SK-N-SH treated with all-trans-retinoic acid at 6 μM for 48 hours (cell line): ENCODE measurements at places on chromosomes 6 and 20.

- peak; percentile 59 for ATAC-seq
These were observed 589.4 kb downstream of the RFPL4B start for GRCh38 chr6:112936504-112936903.

DNA sequence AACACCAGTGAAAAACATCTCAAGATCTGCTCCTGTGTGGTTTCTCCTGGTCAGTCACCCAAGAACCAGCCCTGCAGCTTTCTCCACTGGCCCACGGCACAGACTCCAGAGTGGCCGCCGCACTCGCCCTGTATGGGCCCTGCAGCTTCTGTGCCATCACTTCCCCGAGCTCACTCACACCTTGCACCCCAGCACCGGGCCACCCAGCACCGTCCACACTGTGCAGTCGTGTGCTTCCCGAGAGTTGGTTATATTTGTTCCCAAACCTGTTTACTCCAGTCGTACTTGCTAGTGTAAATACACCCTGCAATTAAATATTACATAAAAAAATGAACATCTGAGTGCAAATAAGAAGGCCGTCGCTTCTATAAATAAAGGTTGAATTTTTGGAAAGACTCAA lies 341.7 kb downstream of the CDH26 start:
- no peak for ATAC-seq

DNA sequence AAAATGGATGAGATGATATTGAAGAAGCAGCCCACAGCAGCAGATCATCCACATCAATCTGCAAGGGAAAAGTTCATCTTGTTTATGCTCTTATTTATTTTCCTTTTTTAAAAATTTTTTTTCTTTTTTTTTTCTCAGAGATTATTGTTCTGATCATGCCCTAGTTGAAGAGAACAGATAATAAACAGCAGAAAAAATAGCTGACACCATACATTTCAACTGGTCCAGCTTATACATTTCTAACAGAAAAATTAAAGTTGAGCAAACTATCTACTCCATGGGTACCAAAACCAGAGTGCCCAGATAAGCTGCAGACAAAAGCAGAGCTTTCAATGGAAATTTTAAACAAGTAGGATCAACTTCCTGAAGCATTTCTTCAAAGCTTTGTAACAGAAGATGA lies 9.3 kb downstream of the KIAA0319 start:
- no peak for ATAC-seq

GRCh38 chr6:157684620-157685299 lies 138.3 kb upstream of the SNX9 start:
- ATAC-seq: no peak

DNA sequence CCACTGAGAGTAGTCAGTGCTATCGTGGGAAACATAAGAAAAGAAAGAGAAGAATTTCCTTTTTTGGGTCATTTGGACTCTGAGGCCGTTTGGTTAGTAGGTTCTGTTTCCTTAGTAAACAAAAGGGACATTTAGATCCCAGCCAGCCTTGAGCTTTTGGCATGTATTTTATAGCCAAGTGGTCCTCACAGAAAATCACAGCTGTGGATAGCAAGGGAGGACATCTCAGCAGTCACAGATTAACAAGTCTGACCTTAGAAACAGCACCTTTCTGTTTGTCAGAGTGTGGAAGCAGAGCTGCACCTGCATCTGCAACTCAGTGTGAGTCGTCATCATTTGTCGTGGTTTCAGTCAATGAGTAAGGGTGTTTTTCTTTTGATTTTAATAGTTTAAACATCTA lies 40.5 kb downstream of the FAM120B start:
- ATAC-seq: no peak

DNA sequence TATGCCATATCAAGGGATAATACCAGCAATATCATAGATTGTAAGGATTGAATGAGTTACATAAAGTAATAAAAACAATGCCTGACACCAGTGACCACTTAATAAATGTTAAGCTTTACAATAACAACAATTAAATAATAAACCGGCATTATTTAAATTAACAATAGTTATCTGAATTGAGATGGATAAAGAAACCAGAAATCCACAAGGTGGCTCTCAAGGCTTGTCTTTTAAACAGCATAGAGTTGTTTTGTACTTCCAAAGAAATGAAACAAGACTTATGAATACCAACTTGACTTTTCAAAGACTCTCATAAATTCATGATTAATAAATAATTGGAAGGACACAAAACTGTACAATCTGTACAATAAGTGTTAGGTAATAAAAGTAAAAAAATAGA lies 203.1 kb downstream of the ASCC3 start:
- ATAC-seq: no peak

DNA sequence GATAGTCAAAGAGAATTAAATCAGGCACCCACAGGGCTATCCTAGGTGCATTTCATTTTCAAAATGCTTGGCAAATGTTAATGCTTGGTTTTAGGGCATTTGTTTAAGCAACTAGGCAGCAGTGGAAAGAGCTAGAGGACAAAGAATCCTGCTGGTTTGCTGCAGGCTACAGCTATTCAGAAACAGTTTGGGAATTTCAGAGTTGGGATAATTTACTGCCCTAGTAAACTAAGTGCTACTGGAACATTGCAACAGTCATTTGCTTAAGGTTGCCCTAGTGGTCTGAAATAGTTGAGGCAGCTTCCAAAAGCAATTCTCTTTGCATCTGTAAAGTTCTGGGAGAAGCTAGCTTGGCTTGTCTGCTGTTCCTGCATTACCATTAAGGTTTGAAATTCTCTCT lies 312.7 kb downstream of the LAMA2 start:
- no peak for ATAC-seq

- ATAC-seq: no peak
These were observed 423.6 kb downstream of the BCKDHB start for GRCh38 chr6:80530103-80530502.

DNA sequence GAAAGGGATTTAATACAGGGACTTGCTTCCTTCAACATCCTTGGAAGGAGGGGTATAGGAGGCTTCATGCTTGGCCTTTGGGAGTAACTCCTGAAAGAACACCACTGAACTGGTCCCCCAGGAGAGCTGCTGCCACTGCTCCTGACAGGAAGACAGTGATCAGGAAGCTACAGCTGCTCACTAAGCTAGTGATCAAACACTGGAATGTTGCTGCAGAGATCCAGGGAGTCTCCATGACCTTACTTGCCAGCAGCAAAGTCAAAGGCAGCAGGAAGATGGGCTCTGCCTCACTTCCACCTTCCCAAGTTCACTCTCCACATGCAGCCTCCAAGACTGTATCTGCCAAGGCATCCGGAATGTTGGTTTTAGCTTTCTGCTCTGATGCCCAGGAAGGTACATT lies 31.8 kb downstream of the PIM1 start:
- no peak; the same call in 2 of the 3 replicates for ATAC-seq

DNA sequence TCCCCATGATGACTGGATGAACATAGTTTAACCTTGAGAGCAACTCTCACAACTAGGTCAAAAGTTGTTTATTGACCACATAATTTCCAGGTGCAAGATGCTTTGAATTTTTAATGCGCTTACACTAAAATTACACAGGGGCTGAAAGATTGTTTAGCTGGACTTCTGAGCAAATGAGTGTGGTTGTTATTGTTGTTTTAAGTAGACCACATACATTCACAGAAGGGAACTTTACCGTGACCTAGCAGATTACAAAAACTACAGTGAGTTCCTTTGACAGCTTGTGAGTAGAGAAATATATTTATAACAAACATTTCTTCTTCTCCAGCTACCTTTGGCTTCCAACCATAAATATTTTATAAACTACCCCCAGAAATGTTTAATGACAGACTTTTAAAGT lies 178.9 kb downstream of the UST start:
- ATAC-seq: no peak

DNA sequence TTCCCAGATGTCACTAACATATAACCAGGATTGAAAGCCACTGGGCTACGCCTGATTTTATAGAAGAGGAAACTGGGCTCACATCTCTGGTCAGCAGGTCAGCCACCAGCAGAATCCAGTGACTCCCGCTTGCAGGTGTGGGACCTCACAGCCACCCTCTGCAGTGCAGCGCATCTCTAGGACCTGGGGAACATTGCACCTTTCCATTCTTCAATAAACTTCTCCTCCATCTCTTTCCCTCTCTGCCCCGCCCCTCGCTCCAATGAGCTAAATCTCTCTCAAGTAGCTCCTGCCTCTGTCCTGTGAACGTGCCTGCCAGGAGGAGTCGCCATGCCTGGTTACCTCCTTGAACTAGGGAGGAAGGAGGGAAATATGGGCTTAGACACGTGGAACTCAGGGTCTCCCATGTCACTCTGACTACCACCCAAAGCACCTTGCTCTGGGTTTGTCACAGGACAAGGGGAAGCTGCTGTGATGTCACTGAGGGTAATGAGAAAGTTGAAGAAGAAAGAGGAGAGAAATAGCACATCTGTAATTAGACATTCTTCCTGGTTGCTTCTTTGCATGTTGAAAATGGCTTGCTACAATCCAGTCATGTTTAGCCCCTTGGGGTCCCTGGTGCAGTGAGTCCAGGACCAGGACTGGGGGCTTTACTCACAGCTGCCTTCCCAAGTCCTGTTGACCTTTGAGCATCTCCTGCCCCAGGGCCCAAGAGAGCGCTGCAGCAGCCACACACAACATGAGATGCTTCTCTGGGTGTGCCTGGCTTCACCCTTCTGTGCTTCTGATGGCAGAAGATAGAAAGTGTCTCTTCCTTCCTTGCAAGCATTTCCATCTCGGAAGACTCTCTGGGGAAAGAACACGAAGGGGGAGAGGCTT lies 469.4 kb downstream of the PREX1 start:
- ATAC-seq: no peak

- no peak for ATAC-seq
These were observed 162.2 kb downstream of the BCAS1 start for GRCh38 chr20:53907968-53908751.
